ENCODE measurements at places on chromosomes 16 and 17.

- DNase-seq = no peak
These were observed 62.3 kb downstream of the TMEM100 start for GRCh38 chr17:55660178-55660886.

- DNase-seq = peak; percentile 45
These were observed at the start of gene RNF112 for GRCh38 chr17:19410875-19411620. Gene RNF112, plus strand, starts transcription at chr17:19411232. Its CDS starts 177 bp downstream, at chr17:19411409.

DNA sequence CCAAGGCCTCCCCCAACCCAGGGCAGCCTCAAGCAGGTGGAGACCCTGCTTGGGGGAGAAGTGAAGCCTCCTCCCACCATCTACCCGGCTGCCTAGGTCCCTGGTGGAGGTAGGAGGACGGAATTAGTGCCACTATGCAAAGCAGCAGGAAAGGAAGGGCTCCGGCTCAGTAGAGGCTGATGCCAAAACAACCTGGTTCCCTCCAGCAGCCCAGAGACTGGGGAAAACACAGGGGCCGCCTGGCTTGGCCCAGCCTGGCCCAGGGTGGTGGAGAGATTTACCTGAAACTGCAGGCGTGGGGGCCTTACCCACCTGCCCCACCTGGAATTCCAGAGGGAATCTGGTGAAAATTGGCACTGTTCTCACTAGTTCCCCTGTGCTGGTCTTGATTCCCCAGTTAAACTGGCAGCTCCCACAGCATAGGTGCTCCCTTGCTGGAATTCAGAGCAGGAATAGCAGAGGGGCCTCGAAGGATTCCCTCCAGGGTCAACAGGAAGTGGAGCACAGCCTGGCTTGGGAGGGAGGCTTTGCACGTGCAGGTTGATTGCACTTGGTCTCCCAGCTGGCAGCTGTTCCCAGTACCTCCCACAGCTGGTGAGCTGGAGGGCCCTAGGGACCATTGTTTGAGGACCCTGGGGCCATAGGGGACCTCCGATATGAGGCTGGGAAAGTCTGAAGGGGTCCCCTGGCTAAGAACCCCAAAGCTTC lies 4.5 kb downstream of the CD79B start:
- DNase-seq = no peak

GRCh38 chr17:19288453-19288852 lies 51.3 kb downstream of the EPN2 start:
- DNase-seq = no peak

- DNase-seq = no peak
These were observed 415 bp downstream of the ABCA5 start for GRCh38 chr17:69326377-69327059.

GRCh38 chr17:57880086-57880456 lies 30.2 kb upstream of the MRPS23 start:
- DNase-seq = no peak

DNA sequence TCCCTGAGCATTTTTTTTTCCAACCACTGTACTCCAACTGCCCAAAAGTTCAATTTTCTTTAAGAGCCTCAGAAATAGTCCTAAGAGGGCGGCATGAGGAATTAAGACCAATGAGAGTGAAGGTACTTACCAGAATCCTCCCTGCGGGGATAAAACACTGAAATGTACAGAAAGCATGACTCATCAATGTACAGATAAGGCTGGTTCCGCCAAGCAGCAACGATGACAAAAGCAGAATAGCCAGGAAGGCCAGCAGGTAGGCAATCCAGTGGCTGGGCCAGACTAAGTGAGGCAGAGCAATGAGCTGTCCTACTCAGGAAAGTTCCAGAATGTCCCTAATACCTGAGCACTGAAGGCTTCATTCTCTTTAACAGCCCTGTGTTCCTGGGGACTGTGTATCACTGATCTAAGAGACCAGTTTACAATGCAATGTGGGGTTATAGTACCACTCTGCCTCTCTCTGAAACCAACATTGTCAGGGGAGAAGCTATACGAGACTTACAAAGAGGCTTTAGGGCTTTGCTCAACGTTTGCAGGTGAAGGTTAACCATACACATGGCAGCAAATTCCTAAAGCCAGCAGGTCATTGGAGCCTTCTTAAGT lies 11.0 kb upstream of the GPR139 start:
- no peak for DNase-seq

GRCh38 chr16:86492267-86492960 lies 17.9 kb upstream of the FOXF1 start:
- DNase-seq = no peak

DNA sequence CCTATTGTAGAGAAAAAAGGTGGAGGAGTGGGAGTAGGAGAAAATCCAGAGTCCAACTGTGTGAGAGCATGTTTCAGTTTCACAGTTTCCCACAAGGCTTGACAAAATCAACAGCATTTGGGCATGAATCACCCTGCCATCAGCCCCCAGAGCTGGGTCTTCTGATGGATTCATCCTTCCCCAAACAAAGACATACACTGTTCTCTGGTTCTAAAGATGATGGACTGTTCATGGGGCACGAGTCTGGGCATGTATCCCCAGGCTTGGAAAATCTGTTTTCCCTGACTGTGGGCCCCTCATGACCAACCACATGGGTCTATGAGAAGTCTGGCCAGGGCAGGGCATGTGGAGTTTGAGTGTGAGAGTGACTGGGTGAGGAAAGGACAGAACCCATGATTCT lies 210.4 kb upstream of the IRX5 start:
- DNase-seq = no peak

GRCh38 chr16:51699686-51700396 lies 548.8 kb upstream of the SALL1 start:
- no peak for DNase-seq

GRCh38 chr17:56489980-56490379 lies 103.5 kb upstream of the NOG start:
- no peak for DNase-seq

- DNase-seq = peak; percentile 78
These were observed 5.8 kb downstream of the CDIPT start for GRCh38 chr16:29857133-29857760.

GRCh38 chr17:71032746-71033273 lies 863.5 kb downstream of the KCNJ2 start:
- no peak for DNase-seq

GRCh38 chr16:66798161-66798560 lies 3.2 kb downstream of the TERB1 start:
- DNase-seq = peak; percentile 41

- no peak for DNase-seq
These were observed 151.2 kb upstream of the AXIN2 start for GRCh38 chr17:65712383-65713267.

- DNase-seq = no peak
These were observed 17.4 kb downstream of the ADAP2 start for GRCh38 chr17:30939051-30939689.

DNA sequence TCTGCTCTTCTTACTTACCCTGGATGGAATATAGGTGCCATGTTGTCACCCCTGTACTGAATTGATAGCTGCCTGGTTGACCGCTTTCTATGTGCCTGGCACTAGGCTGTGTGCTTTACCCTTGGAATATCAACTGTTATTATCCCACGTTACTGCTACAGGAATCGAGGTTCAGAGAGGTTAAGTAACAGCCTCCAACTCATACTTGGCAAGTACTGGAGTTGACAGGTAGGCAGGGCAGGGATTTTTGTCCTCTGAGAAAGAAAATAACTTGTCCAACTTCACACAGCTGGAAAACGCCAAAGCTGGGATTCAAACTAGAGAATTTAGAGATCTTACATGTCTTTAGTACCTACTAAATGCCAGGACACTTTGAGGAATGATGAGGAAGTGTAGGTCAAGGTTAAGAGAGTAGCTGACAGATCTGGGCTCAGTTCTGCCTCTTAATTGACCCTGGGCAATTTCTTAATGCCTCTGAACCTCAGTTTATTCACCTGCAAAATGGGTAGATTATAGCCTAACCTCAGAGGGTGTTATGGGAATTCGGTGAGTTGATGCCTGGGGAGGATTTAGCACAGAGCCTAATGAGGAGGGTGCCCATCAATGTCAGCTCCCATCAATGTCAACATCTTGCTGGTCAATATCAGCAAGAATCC lies 25.8 kb downstream of the ITPRIPL2 start:
- DNase-seq = no peak

DNA sequence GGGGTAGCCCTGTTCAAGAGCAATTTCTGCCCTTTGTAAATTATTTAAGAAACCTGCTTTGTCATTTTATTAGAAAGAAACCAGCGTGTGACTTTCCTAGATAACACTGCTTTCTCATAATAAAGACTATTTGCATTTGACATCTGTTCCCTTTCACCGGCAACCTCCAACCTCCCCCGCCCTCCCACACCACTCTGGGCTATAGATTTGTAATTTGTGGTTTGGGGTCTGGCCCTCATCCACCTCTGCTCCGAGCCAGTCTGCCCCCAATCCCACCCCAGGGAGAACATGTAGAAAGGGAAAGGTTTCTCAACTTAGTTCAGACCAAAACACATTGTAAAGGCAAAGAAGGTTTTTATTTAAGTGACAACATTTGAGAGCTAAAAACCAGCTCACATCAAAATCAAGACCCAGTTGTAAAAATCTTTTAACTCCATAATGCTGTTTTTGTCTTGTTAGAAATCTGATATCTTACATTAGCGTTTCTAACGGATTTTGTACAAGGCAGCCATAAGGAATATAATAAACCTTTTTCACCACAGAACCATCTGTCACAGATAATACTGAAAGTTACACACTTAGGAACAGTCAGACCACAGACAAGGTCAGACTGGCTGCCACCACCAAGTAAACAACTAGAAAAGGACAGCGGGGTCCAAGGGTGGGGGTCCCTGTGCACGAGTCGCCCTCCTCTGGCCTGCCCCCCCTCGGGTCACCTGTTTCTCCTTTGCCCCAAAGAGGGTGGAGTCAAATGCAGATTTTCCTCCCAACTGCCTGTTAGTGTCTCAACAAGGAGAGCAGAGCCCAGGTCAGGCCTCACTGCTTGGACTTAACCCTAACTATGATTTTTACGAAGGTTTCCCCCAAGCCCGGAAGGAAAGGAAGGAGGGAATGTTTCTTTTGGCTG lies 6.9 kb downstream of the PIMREG start:
- no peak for DNase-seq

DNA sequence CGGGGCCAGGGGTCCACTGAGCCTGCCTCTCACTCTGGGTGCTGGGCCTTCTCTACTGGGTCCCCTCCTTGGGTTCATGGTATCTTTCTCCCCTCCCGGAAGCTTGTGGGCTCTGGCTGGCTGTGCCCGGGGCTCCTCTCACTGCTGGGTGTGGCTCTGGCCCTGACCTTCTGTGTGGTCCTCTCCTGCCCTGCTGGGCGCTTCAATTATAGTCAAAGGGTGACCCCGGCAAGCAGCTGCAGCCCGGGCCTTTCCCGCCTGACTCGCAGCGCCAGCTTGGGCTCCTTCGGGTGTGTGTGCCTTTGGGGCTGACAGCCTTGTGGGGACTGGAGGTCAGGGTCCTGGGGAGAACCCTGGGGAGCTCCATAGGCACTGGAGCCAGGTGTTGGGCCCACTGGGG lies 54.2 kb upstream of the PVALEF start:
- DNase-seq = no peak

GRCh38 chr16:67992661-67993206 lies 6.5 kb downstream of the DPEP2 start:
- DNase-seq = no peak

DNA sequence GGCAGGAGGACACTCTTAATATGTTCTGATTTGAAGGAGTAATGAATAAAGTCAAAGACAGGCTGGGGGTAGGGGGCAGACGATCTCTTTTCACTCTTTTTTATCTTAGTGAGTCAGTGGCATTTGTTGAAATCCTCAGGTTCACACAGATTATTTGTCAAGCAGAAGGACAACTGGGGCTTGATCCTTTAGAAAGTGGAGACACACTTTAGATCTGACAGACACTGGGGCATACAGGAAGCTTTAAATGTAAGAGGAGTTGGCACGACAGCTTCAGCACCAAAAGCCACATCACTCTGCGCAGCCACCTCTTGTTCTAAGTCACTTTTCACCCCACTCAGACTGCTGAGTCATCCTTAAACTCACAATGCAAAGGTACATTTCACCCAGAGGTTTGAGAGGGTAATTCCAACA lies 121.5 kb downstream of the STXBP4 start:
- no peak for DNase-seq

GRCh38 chr16:75701361-75701760 lies at the start of gene DUXB:
Gene DUXB, minus strand, starts transcription at chr16:75701461. Its CDS starts 43 bp downstream, at chr16:75701418.
- DNase-seq = no peak

DNA sequence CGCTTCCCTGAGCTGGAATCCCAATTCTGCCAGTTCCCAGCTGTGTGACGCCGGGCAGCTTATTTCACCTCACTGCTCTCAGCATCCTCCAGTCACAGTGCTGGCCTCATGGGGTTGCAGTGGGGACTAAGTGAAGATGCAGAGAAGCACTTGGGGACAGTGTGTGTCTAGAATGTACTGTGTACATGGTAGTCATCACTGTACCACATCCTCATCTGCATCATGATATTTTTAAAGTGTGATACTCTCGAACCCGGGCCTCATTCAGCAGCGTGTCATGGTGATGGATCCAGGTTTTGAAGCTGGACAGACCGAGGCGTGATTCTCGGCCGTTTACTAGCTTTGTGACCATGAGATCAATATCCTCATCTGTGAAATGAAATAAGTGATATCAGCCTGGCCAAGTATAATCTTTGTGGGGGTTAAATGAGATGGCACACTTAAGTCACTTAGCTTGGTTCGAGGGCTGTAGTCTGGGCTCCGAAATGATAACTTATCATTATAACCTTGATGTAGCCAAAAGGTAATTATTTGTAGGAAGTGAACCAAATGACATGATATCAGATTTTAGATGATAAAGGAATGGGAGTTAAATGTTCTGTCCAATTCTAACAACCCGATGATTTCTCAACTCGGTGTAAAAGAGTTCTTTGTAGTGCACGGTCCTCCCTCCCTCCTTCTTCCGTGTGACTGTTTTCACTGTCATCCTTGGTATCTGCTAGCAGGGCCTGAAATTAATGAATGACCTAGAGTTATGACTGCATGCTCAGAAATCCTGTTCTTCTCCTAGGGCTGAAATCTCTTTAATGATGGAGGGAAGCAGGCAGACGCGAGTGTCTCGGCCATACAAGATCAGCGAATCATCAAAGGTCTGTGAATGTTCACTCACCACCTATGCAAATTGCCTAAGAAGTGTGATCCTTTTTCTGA lies 2.0 kb downstream of the KLHL36 start:
- peak; percentile 85 for DNase-seq
